MCF 10A (cell line): ENCODE measurements at places on chromosomes 2 and 18. TPM values are rescaled to one million over a fixed set of nuclear protein-coding genes. Genes with fewer than 3 reads are reported as not detected.

The DSG2 gene
- total RNA-seq: 106 and 134 TPM in 2 replicates

The MAPRE2 gene
- 7.0 and 7.7 TPM in 2 replicates for total RNA-seq

The ABCB11 gene
- total RNA-seq: 0.05 TPM in 1 of 2 replicates, not detected in the other

The DSG1 gene
- total RNA-seq: not detected in 2 replicates

The THOC1 gene
- total RNA-seq: 40.9 and 44.6 TPM in 2 replicates

The RAB6D gene
- total RNA-seq: not detected in 2 replicates
